ENCODE measurements at places on chromosomes 2 and 18.

DNA sequence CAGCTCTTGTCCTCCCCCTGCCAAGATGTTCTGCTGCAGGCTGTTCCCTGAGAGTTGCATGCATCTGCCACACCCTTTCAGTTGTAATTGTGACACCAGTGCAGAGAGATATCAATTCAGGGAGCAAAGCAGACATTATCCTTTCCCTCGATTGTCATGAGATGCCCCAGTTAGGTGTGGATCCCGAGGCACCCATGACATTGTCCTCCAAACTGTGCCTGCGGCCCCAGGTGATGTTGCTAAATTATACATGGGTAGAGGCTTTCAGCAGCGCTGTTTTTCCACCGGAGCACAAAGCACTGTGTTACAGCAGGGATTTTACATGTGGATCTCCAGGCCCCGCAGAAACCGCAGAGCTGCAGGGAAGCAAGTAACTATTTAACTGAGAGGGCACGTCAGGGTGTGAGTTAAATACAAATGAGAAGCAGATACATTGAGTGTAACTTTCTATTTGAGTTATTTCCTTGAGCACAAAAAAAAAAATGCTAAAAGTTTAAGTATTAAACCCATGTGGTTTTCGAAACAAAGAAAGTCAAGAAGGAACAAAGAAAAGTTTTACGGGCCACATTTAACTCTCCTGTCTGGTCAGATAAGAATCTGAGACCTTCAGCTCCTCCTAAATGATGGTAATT, 90.3 kb upstream of the BCL2L11 start:
- no peak for DNase-seq

- DNase-seq = peak; percentile 13
Measured at GRCh38 chr2:30230497-30231211, 680 bp upstream of the LBH start.

DNA sequence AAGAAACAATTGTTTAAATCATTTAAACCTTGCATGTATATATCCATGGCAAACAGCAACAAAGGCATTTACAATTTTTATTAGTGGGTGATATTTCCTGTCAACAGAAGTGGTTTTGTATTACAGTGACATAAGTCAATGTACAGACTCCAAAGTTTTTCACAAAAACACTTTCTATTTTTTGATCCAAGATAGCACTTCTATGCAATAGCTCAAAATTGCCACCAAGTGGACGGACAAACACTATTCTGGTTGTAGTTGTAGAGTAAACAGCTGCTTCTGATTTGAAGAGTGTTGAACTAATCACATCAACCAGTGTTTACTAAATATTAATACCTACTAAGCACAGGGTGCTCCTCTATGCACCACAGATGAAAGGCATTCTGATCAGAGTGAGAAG, 421.4 kb downstream of the NCKAP5 start:
- DNase-seq = no peak

GRCh38 chr18:54392543-54393023, 34.9 kb downstream of the C18orf54 start:
- peak; percentile 78 for DNase-seq

- DNase-seq = peak; percentile 2
Measured at GRCh38 chr2:104975371-104975770, 62.5 kb upstream of the MRPS9 start.

DNA sequence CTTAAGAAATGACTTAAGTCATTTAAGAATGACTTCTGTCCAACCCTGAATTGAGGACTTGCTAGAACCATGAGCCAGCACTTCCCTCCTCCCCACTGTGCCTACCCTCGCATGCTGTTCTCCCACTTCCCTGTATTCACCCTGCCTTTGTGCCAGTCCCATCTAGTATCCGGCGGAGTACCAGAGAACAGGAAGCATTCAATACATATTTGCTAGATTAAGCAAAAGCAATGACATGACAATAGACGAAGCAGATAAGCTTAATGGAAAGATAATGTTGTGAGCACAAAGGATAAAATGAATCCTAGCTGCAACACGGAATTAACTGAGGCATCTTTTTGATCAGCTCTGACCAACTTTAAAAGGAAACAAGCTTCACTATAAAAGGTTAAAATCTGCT, 328.5 kb downstream of the TDRD15 start:
- DNase-seq = no peak

- DNase-seq = peak; percentile 37
Measured at GRCh38 chr2:100870652-100871531, 51.0 kb downstream of the NPAS2 start.

DNA sequence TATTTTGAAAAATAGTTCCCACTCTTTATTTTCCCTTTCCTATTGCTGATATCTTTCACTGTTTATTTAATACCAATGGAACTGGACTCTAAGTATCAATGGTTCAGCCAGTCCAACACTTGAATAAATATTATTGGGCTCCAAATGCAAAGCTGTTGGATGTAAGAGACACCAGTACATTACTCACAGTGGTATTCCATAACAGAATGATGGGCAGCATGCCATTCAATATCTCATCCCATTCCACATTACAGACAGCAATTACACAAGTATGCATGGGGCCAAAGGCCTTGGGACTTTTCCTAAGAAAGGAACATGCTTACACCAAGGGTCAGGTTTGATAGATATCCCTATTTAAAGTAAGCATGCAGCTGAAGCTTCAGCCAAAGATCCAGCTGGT, 231.9 kb downstream of the RND3 start:
- DNase-seq = no peak

DNA sequence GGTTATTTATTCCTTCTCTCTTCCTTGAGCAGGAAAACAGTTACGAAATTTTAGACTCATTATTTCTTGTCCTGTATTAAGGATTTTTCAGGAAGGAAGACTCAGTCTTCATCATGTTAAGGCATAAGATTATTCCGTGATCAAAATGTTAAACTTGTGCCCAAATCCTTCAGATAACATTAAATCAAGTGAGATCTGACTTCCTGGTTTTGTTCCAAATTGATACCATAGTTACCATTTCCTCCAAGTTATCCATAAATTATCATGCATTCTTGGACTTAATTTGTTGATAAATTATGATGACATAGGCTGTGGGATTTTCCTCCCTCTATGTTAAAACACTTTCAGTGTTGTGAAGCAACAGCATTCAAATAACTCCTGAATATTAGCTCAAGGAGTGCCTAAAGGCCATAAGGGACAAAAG, 31.9 kb downstream of the EFEMP1 start:
- DNase-seq = no peak

Data from inflammatory macrophage (primary cell).